ENCODE measurements at places on chromosomes 4 and X.

DNA sequence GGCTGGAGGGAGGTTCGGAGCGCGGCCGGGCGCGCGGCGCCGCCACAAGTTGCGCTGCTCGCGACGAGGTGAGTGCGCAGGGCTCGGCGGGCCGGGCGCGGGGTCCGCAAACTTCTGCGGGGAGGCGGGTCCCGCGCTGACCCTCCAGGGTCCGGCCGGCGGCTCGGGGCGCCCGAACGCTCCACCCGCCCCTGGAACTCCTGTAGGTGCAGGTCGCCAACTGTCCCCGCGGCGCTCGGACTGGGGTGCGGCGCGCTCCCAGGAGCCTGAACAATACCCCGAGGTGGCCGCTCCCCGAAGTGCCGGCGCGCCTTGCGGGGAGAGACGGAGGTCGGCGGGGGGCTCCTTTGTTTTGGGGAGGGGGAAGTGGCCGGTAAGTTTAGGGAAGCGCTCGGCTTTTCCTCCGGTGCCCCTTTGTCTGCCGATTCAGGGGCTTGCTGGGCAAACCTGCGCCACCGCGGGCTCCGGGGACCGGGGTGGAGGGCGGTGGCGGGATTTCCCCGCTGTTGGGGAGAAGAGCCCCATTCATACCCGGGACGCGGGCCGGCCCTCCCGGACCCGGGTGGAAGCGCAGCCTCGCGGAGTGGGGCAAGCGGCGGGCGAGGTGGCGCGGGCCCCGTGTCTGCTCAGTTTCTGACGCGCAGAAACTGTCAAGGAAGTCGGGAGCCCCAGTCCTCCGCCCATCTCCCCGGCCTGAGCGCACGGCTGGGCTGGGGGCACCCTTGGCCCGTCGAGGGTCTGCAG lies 694 bp downstream of the TBL1X start:
- peak; percentile 14 for DNase-seq

GRCh38 chr4:113147498-113148111 lies 98.2 kb downstream of the ANK2 start:
- no peak for DNase-seq

GRCh38 chrX:38170556-38170955 lies 50.1 kb downstream of the SRPX start:
- no peak for DNase-seq

DNA sequence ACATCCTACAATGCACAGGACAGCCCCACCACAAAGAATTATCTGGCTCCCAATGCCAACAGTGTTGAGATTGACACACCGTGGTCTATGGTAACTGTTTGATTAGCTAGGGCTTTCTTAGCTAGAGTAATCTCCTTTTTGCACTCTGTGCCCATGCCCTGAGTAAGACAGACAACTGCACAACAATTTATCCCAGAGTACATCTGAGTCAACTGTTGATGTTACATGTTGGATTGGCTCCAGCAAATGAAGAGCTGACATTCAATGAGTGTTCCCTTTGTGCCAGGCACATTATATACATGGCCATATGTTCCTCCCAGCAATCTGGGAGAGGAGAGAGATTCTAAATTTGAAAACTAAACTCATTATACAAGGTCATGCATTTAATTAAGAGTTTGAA lies 3.9 kb upstream of the FAM9C start:
- no peak for DNase-seq

DNA sequence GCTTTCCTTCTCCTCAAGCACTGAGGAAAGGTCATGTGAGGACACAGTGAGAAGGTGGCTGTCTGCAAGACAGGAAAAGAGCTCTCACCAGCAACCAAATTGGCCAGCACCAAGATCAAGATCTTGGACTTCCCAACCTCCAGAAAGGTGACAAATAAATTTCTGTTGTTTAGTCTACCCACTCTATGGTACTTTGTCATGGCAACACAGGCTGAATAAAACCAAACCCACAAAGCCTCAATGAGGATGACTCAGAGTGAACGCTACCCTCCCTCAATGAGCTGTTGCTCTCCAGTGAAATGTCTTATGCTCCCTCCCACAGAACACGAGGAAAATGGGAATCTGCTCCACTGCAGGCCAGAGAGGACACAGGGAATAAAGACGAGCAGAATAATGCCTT lies 244.1 kb downstream of the RAB28 start:
- DNase-seq = no peak

DNA sequence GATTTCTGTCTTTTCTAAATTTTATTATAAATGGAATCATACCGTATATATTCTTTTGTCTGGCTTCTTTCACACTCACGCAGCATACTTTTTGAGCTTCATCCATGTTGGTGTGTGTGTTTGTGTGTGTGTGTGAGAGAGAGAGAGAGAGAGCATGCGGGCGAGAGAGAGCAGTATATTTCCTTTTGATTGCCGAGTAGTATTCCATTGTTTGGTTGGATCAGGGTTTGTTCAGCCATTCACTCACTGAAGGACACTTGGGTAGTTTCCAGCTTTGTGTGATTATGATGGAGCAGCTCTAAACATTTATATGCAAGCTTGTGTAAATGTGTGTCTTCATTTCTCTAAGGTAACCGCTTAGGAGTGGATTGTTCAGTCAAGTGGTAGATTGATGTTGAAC lies 3.1 kb upstream of the L1CAM start:
- DNase-seq = no peak

- DNase-seq = no peak
These were observed 16.4 kb downstream of the MCUB start for GRCh38 chr4:109576462-109576861.
